GDM1 (cell line): ENCODE measurements at places on chromosomes 4 and X.

GRCh38 chr4:106365613-106366012 lies 3.0 kb downstream of the GIMD1 start:
- no peak for DNase-seq

- DNase-seq, result peak; percentile 28
Observed at GRCh38 chrX:96425200-96425599, 259.4 kb upstream of the DIAPH2 start.

GRCh38 chrX:53089224-53089842 lies 4.6 kb upstream of the KANTR start:
- no peak for DNase-seq

- DNase-seq, result no peak
Observed at GRCh38 chrX:118724365-118724764, 3.0 kb upstream of the IL13RA1 start.

DNA sequence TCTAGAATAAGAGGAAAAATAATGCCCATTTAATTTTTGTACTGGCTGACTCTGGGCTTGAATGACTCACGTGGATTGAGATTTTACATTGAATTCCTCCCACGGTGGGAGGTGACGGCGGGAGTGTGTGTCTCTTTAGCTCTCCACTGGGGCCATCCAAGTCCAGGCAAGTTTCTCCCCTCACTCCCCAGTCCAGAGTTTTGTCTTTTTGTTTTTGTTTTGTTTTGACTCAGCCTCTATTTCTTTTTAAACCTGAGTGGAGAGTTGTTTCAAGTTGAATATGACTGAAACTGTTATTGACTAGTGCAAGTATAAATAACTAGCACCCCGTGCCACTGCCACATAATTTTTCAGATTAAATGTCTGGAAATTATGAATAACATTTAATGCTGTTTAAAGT lies 13.6 kb downstream of the CHST7 start:
- no peak for DNase-seq

- no peak for DNase-seq
Observed at GRCh38 chrX:15188039-15188438, 81.8 kb downstream of the ASB9 start.

GRCh38 chrX:47566841-47567240 lies 5.8 kb downstream of the ARAF start:
- DNase-seq, result no peak

GRCh38 chr4:186058253-186058979 lies 10.5 kb upstream of the TLR3 start:
- DNase-seq, result no peak

- no peak for DNase-seq
Observed at GRCh38 chr4:13432453-13432852, 51.7 kb downstream of the RAB28 start.

- no peak for DNase-seq
Observed at GRCh38 chr4:26484032-26484515, 6.2 kb downstream of the CCKAR start.

DNA sequence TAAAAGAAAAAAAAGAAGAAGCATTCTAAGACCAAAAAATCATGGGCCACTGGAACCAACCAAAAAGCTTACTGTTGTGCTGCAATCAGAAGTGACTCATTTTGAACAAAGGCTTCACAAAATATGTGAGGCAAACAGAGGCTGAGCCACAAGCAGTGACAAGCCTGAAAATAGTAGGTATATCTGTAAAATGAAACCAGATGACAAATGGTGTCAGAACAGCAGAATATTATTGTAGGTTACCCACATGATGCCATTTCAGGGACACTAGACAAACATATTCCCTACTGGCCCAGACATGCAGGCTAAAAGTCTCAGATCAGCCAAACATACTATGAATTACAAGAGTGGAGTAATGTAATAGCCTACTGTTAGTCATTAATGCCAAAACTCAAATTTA lies 1301.8 kb upstream of the DIAPH2 start:
- DNase-seq, result no peak

- no peak for DNase-seq
Observed at GRCh38 chrX:135024526-135024925, 2.2 kb upstream of the RTL8B start.

DNA sequence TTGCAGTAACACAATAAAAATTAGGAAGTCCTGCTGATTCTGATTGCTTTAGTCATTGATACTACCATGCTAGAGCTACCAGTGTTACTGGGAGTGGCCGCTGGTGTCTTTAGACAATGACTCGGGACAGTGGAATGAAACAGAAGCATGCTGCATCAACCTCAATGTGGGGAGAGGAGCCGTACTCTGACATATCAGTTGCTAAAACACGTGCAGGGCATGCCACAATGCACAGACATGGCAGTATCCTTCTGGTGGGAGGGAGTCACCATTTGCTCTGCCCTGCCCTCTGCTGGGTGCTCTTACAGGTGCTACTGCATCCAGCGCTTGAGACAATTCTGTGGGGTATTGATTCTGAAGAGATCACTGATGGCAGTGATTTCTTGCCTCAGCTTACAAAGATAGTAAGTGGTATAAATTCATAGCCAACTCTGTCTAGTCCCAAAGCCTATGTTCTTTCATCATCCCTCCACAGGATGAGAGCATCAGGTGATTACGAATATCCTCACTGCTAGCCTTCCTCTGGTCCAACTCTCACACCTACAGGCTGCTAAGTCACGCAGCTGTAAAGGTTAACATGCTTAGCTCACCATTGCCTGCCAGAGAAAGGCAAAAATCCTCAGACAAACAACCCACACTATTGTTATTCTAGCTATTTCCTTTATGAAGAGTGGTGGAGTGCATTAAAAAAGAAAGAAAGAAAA lies 43.7 kb downstream of the NSG1 start:
- DNase-seq, result no peak

DNA sequence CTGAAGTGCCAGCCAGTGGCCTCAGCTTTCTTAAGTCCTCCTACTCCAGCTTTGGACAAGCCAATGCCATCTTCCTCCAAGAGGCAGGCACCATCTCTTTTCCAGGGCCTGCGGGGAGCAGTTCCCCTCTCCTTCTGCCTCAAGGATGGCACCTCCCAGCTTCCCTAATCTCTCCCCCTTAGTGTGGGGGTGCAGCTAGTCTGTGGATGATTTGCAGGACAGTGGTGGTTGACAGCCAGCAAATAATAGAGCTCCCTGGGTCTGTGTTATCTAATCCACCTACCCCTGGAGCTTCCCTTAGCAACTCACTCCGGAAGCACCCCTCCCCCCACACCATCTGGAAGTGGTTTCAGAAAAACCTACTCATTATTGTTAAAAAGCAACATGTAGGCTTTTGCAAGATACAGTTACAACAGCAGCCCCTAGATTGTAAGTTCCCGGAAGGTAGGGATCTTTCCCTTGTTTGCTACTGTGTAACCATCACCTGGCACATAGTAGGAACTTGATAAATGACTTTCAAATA lies 247.1 kb downstream of the BCOR start:
- peak; percentile 22 for DNase-seq

GRCh38 chrX:153209347-153209746 lies 30.3 kb downstream of the MAGEA1 start:
- no peak for DNase-seq

- no peak for DNase-seq
Observed at GRCh38 chr4:38105475-38106220, 145.4 kb downstream of the PTTG2 start.

- no peak for DNase-seq
Observed at GRCh38 chrX:21528076-21528475, 130.1 kb downstream of the KLHL34 start.

DNA sequence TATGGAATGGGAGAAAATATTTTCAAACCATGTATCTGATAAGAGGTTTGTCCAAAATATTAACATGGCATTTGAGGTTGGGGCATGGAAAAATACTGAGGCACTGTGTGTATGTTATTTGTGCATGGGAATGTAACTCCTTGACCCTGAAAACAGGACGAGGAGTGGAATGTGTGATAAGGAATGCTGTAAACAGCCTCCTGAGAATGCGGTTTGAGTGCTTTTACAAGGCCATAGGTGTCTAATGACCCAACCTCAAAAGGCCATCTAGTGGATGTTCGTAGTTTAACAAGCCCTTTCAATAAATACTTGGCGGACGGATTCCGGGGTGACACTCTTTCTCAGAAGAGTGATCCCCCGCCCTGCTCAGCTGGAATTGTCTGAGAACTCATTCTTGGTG lies 162.9 kb upstream of the USP9X start:
- DNase-seq, result no peak

GRCh38 chr4:26388671-26389070 lies 67.9 kb downstream of the RBPJ start:
- no peak for DNase-seq

DNA sequence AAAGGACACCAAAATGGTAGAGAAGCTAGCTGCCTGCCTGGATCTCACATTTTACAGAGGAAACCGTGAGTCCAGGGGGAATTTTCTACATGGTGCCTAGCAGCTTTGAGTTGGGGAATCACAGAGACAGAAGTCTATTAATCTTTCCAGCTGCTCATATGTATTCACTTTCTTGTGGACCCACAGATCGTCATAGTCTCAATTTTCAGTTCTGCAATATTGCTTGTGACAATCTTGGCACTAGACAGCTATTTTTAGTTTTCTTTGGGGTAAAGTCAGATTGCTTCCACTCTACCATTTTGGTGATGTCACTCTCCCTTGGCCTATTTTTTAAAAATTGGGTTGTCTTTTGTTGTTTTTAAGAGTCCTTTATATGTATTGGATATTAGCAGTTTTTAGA lies 233.4 kb upstream of the STK26 start:
- no peak for DNase-seq

DNA sequence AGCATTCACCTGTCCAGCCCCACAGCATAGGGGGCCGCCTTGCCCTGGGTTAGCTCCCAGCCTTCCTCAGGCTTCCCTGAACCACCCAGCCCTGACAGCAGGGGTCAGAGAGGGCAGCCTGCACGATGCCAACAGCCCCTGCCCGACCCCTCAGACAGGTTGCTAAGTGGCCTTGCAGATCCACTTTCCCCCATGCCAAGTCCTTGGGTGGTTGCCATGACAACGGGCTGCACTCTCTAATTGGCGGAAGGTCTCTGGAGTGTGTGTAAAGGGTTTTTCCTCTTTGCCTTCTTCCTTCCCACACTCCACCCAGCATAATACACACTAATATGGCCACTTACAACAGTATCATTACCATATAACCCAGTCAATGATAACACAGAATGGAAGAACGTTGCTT lies 99.6 kb upstream of the AFAP1 start:
- no peak for DNase-seq

DNA sequence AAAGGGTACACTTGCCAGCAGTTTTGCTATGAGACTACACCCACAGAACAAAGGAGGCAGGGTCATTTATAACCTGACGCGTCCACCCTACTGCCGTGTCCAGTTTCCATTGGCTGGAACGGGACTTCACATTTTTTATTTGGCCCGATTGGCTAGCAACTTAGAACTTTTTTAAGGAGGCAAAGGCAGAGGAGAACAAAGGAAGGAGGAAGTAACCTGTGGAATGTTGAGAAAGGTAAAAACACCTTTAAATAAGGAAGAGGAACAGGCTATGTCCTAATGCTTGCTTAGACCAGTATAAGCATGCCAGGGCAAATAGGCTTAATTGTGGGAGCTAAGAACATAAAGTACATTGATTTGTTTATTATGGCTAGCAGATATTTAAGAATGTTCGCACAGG lies 18.7 kb downstream of the KDM6A start:
- DNase-seq, result no peak

- DNase-seq, result no peak
Observed at GRCh38 chrX:110277609-110278008, 40.3 kb downstream of the AMMECR1 start.

DNA sequence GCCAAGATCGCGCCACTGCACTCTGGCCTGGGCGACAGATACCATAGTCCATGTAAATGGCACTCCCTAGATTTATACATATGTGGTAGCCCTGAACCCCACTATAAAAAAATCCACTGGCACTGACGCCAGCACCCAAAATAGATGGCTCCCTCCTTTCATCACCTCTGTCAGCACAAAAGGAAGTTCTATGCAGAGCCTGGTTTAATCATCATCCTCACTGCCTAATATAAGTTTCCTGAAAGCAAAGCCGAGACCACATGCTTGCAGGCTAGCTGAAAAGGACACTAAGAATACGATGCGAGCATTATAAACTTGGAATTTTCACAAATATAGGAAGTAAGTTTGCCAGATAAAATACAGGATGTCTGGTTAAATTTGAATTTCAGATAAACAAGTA lies 27.5 kb upstream of the DOCK11 start:
- no peak for DNase-seq

GRCh38 chr4:83071116-83071515 lies 36.1 kb downstream of the COPS4 start:
- no peak for DNase-seq

GRCh38 chrX:153628129-153628528 lies 18.9 kb upstream of the DUSP9 start:
- DNase-seq, result no peak

- DNase-seq, result no peak
Observed at GRCh38 chrX:41148553-41148952, 63.3 kb downstream of the USP9X start.

DNA sequence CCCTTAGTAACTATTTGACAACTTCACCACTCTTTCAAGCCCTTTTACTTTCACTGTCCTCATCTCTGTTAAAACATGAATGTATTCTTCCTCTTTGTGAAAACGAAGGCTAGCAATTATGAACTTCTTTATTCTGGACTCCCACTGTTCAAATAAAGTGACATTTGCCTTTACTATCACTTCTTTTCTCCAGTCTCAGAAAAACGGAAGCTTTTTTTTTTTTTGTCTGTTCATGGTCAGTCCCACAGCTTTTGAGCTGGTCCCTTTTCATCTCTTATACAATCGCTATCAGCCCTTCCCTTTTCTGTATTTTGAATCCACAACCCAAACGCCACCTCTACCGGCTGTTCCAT lies 327.7 kb downstream of the DKK2 start:
- no peak for DNase-seq

- no peak for DNase-seq
Observed at GRCh38 chrX:44036336-44036735, 63.1 kb upstream of the NDP start.

GRCh38 chr4:169282429-169283113 lies 11.8 kb upstream of the SH3RF1 start:
- no peak for DNase-seq

- DNase-seq, result no peak
Observed at GRCh38 chr4:153332936-153333335, 11.6 kb upstream of the MND1 start.

DNA sequence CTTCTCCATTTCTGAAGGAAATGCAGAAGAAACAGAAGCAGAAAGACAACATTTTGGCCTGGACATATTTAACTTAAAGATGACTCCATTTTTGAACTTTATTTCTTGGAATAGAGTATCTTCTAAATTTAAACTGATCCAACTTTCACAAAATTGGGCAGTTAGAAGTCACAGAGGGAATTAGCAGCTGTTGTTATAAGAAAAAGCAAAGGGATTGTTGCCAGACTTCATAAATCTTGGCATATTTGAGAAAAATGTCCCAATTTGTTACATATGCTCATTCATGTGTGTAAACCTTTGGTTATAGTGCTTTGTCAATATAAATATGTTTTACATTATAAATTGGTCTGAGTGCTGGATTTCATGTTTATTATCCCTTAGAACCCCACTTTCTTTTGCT lies 3.4 kb downstream of the GLUD2 start:
- DNase-seq, result no peak
